ENCODE measurements at places on chromosomes 13 and 19. TPM values are rescaled to one million over a fixed set of nuclear protein-coding genes. Genes with fewer than 3 reads are reported as not detected.
A peak's percentile ranks its signal among the peaks of the same experiment; 100 is the strongest.

FGF9 gene
- total RNA-seq = 0.04 TPM

ZNF541 gene
- total RNA-seq = not detected

MADCAM1 gene
- total RNA-seq = 0.10 TPM

EXOC3L2 gene
- 0.27 TPM for total RNA-seq

LRRC63 gene
- not detected for total RNA-seq

KLC3 gene
- 47.3 TPM for total RNA-seq

ZNF230 gene
- 2.3 TPM for total RNA-seq

TNNI3 gene
- total RNA-seq = 5.4 TPM

KLK12 gene
- total RNA-seq = not detected

SULT2A1 gene
- not detected for total RNA-seq

RGCC gene
- 0.51 TPM for total RNA-seq

- DNase-seq = no peak
These were observed 40.6 kb downstream of the DPF1 start for GRCh38 chr19:38183251-38183897.

GRCh38 chr19:16599655-16600346 lies 27.6 kb upstream of the SLC35E1 start:
- no peak for DNase-seq

DNA sequence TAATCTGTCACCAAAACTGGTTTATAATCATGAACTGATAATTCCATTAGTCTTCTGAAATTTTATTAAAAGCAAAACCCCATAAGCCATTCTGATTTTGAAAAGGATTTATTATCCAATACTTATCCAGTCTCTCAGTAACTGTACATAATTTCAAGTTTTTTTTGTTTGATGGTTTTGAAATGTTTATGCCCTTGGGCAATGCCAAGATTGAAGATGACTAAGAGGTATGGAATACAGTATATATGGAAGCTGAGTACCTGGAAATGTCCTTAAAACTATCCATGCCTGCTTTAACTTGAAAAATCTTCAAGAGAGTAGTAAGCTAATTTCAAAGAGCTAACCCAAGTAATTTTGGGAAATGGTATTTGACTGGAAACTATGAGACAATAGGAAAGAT lies 1.8 kb upstream of the NEK5 start:
- DNase-seq = peak; percentile 47

GRCh38 chr19:40976134-40976533 lies 14.9 kb upstream of the CYP2B6 start:
- no peak for DNase-seq

- peak; percentile 78 for DNase-seq
These were observed 755 bp downstream of the UPF3A start for GRCh38 chr13:114282041-114282670.

DNA sequence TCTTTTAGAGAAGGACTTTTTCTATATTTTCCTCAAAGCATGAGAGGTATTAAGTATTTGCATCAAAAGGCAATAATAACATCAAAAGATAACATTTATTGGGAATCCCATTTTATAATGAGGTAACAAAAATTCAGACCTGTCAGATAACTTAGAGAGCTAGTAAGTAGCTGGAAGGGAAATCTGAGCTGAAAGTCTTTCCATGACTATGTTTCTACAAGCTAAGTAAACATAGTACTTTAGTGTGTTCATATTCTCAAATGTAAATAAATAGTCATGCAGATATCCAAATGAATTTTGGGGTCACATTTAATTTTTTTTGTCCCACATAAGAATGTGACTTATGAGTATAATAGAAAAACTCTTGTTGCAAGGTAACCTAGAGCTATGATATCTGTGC lies 87.3 kb upstream of the FBXL3 start:
- no peak for DNase-seq

DNA sequence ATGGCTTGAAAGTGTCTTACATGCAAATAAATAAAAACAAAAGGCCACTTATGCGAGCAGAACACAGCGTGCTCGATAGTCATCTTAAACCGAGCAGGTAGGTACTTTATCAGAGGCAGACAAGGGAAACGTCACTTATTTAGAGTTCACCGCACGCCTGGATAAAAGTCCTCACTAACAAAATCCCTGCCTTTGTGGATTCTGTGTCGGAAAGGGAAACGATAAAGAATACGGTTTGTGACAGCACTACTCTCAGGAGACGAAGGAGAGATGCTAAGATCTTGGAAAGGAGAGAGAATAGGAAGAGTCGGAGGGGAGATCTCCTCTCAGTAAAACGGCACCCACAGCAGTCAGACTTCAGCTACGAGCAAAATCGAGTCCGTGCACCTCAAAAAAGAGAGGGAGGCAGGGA lies 581 bp downstream of the RCBTB1 start:
- no peak for DNase-seq

- DNase-seq = no peak
These were observed 1.2 kb upstream of the NFILZ start for GRCh38 chr19:8629184-8629583.

DNA sequence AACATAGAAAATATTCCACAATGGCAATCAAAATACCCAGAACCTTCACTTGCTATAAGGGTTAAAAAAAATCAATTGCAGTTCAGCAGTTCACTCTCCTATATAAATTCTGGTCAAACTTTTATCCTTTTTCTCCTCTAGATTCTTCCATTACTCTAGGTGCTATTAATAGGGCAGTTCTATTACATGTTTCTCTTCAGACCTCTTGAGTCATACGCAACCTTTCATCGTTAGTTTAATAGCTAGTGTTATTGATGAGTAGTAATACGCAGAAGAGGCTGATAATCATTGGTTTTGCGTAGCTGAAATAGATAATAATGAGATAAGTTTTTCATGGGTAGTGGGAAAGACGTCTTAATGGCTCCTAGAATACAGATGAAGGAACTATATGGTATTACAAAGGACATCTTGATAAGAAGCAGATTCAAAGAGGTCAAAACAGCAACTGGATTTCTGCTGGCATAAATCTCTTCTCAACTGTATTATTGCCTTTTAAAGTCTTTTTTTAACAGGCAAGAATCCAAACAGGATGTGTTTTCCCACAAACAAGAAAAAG lies 118.3 kb upstream of the STARD13 start:
- no peak for DNase-seq

DNA sequence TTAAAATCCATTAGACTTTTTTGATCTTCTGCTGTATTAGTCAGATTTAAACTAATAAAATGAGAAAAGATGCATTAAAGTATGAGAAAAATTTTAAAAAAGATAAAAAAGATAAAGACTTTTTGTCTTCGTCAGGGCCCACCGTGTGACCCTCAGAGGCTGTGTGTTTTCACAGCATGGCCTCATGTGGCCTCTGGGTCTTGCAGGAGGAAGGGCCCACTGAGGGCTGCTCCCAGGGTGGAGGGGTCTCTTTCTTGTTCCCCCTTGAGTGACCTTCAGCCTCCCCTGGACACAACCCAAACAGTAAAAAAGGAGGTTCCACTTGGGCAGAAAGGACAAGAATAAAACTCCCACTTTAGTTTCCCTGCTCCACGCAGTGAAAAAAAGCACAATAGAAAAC lies 57.1 kb upstream of the RANBP3 start:
- no peak for DNase-seq

- no peak for DNase-seq
These were observed 100.8 kb downstream of the UBL3 start for GRCh38 chr13:29749401-29750182.

GRCh38 chr13:26872525-26873385 lies 112.2 kb upstream of the GPR12 start:
- no peak for DNase-seq

DNA sequence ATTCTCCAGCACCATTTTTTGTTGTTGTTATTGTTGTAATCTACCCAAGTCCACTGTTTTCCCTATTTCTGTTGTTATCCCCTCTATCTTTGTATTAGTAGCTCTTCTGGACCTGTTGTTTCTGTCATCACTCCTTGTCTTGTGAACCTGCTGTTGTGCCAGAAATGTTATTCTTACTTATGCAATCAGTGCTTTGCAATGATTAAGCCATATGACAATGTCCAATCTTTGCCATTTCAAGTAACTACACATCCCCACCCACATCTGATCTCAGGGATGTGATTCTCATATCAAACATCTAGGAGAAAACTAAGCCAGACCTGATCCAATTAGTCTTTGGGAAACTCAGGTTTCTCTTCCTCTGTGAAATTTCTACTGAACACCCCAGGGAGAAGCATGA lies 472.6 kb upstream of the KLHL1 start:
- DNase-seq = no peak

- DNase-seq = no peak
These were observed 198.0 kb downstream of the PCDH17 start for GRCh38 chr13:57829496-57829895.

DNA sequence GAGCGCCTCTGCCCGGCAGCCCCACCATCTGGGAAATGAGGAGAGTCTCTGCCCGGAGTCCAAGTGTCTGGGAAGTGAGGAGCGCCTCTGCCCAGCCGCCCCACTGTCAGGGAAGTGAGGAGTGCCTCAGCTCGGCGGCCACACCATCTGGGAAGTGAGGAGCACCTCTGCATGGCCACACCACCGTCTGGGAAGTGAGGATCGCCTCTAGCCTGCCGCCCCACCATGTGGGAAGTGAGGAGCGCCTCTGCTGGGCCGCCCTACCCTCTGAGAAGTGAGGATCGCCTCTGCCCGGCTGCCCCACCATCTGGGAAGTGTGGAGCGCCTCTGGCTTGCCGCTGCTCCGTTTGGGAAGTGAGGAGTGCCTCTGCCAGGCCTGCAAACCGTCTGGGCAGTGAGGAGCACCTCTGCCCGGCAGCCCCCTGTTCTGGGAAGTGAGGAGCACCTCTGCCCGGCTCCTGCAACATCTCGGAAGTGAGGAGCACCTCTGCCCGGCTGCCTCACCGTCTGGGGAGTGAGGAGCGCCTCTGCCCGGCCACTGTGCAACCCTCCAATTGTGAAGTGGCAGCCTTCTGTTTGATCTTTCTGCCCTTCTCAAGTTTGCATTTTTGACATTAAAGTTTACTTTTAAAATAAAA lies 60.8 kb upstream of the CEACAM21 start:
- DNase-seq = no peak

DNA sequence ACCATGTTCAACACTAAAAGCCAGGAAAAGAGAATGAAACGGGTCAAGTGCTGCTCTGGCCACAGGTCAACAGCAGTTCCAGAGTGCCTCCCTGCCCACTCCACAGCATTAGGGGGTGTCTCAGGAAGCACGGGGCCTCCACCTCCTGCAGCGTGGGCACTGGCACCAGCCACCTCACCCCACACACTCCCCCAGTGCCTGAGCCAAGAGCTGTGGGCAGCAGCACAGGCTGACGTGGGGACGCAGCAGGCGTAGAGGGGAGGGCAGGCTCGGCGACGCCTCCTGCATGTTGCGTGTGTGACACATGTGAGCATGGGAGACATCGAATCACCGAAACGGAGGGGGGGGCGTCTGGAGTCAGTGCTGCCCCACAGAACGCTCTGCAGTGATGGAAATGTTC lies 21.4 kb upstream of the TMEM160 start:
- DNase-seq = no peak

- peak; percentile 84 for DNase-seq
These were observed at the start of gene ZNF582 for GRCh38 chr19:56393119-56394012. TSS of gene ZNF582 (minus strand) at chr19:56393534. CDS start at chr19:56391752, 1,782 bp downstream.

- DNase-seq = no peak
These were observed 193.5 kb upstream of the KL start for GRCh38 chr13:32822771-32823170.

DNA sequence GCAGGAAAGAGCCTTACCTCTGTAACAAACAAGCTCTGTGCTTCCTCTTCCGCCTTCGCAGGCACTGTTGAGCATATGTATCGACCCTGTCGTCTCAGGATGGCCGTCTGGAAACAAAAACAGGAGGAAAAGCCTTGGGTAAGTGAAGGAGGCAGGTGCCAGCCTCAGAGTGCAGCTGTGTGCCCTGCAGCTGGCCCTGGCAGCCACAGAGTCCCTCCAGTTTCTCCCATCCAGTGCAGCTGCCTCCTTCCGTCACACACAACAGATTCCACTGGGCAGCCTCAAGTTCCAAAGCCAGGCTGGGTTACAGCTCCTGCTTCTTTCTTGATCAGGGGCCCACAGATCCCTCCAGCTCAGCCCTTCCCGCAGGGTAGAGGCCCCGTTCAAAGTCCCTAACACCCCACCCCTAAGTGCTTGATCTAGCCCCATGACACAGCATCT lies 47.7 kb downstream of the DOCK9 start:
- no peak for DNase-seq

GRCh38 chr13:46403851-46404732 lies 17.0 kb upstream of the RUBCNL start:
- no peak for DNase-seq
